WTC11 (cell line): ENCODE measurements at places on chromosomes 1 and 21. TPM values are rescaled to one million over a fixed set of nuclear protein-coding genes. Genes with fewer than 3 reads are reported as not detected.

GRCh38 chr1:212782422-212783154, 9.0 kb downstream of the NSL1 start:
- H3K27me3 ChIP-seq = no peaks in the 10 kb centered on the region
- DNase-seq = no peak
- H3K27ac ChIP-seq = no peak overlapping the region
- no peaks in the 10 kb centered on the region for H3K4me1 ChIP-seq
- H3K36me3 ChIP-seq = peaks cover 64% of the 10 kb centered on the region

- H3K36me3 ChIP-seq = peaks cover 2% of the 10 kb centered on the region; the same call in 1 of the 2 replicates
- H3K27ac ChIP-seq = no peak overlapping the region
- no peaks in the 10 kb centered on the region for H3K27me3 ChIP-seq
- no peak overlapping the region for H3K4me3 ChIP-seq
- H3K4me1 ChIP-seq = no peaks in the 10 kb centered on the region; the same call in 1 of the 2 replicates
- no peak for DNase-seq
These were observed 57.9 kb downstream of the TTC3 start for GRCh38 chr21:37130971-37131370.

DNA sequence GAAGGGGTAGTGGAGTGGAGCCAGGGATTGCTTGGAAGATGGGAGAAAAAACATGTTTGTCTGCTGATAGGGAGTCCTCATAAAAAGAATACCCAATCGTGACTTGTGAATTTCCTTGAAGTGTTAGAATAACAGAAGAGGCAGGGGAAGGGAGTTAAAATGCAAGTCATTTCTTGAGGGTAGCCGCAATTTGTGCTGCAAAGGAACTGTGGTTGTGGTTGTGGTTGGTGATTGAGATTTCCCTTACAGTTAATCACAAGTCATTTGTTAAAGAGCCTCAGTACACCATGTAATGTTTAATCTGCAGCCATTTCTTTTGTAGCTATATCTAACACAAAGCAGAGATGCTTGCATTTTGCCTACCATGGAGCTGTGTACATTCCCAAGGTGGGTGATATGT, 38.5 kb upstream of the EGLN1 start:
- no peak overlapping the region for H3K27ac ChIP-seq
- no peaks in the 10 kb centered on the region; the same call in 1 of the 2 replicates for H3K27me3 ChIP-seq
- H3K4me1 ChIP-seq = peaks cover 14% of the 10 kb centered on the region
- H3K36me3 ChIP-seq = peaks cover 27% of the 10 kb centered on the region

ADORA1 gene
- 1.8 to 2.7 TPM (median 2.6 TPM) in 3 replicates for total RNA-seq

UBE2U gene
- not detected in 3 replicates for total RNA-seq

- peaks cover 2% of the 10 kb centered on the region; the same call in 1 of the 2 replicates for H3K4me1 ChIP-seq
- no peak overlapping the region for H3K27ac ChIP-seq
- peak; percentile 6 for DNase-seq
- no peak overlapping the region for H3K4me3 ChIP-seq
- no peaks in the 10 kb centered on the region for H3K36me3 ChIP-seq
These were observed 49.8 kb downstream of the DISP3 start for GRCh38 chr1:11528611-11529261.

CDK11B gene
- 39.5 to 41.2 TPM (median 40.7 TPM) in 3 replicates for total RNA-seq

- no peaks in the 10 kb centered on the region for H3K4me1 ChIP-seq
- no peak for DNase-seq
- no peaks in the 10 kb centered on the region for H3K36me3 ChIP-seq
- H3K4me3 ChIP-seq = no peak overlapping the region
- no peak overlapping the region for H3K27ac ChIP-seq
These were observed 377.5 kb downstream of the GPATCH2 start for GRCh38 chr1:217253351-217253750.

SPATA46 gene
- total RNA-seq = not detected in 3 replicates

NTNG1 gene
- total RNA-seq = 0.98 to 2.3 TPM (median 1.2 TPM) in 3 replicates

DNA sequence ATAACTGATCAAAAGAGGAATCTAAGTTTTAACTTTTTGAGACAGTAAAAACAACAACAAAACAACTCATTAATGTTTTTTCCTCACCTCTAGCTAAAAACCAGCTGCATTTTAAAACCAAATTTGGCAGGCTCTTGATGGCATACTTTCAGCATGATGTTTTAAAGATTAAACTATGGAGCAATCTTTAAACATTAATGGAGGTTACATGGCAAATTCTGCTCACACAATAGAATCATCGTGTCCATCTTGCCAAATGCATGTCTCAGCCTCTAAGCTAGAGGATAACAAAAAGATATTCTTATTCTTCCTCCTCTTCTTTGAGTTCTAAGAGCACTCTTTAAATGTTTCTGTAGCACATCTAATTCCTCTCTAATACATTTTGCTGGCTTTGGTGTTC, 579.8 kb upstream of the PKN2 start:
- H3K27ac ChIP-seq = no peak overlapping the region
- H3K36me3 ChIP-seq = no peaks in the 10 kb centered on the region
- DNase-seq = no peak
- peaks cover 11% of the 10 kb centered on the region for H3K4me1 ChIP-seq
- H3K27me3 ChIP-seq = no peaks in the 10 kb centered on the region

GRCh38 chr1:36463803-36464604, at the start of gene MRPS15:
MRPS15 (minus strand) TSS chr1:36464384; CDS start chr1:36464275, 109 bp downstream.
- H3K4me1 ChIP-seq = peaks cover 16% of the 10 kb centered on the region
- peak; percentile 93 for DNase-seq
- peaks cover 24% of the 10 kb centered on the region for H3K36me3 ChIP-seq
- H3K4me3 ChIP-seq = peak within 1 kb of the TSS; percentile 94
- H3K27me3 ChIP-seq = peaks cover 45% of the 10 kb centered on the region

GRCh38 chr1:119472080-119472818, 34.8 kb upstream of the HSD3B1 start:
- DNase-seq = no peak
- no peak overlapping the region for H3K27ac ChIP-seq
- H3K27me3 ChIP-seq = peaks cover 5% of the 10 kb centered on the region; the same call in 1 of the 2 replicates
- peaks cover 6% of the 10 kb centered on the region for H3K4me1 ChIP-seq

RAB25 gene
- 61.9 to 82.8 TPM (median 82.5 TPM) in 3 replicates for total RNA-seq

GRCh38 chr1:40769815-40770214, 13.8 kb upstream of the KCNQ4 start:
- H3K4me3 ChIP-seq = no peak overlapping the region
- no peaks in the 10 kb centered on the region for H3K27me3 ChIP-seq
- peaks cover 42% of the 10 kb centered on the region for H3K4me1 ChIP-seq

BSND gene
- 0.30 to 0.42 TPM (median 0.37 TPM) in 3 replicates for total RNA-seq

GRCh38 chr1:102776071-102776470, 332.3 kb downstream of the COL11A1 start:
- peak; percentile 66 for DNase-seq
- no peaks in the 10 kb centered on the region for H3K27me3 ChIP-seq
- H3K4me1 ChIP-seq = peaks cover 18% of the 10 kb centered on the region

SYPL2 gene
- total RNA-seq = 3.0 to 3.7 TPM (median 3.5 TPM) in 3 replicates

GPATCH3 gene
- total RNA-seq = 16.1 to 19.2 TPM (median 16.3 TPM) in 3 replicates

DNA sequence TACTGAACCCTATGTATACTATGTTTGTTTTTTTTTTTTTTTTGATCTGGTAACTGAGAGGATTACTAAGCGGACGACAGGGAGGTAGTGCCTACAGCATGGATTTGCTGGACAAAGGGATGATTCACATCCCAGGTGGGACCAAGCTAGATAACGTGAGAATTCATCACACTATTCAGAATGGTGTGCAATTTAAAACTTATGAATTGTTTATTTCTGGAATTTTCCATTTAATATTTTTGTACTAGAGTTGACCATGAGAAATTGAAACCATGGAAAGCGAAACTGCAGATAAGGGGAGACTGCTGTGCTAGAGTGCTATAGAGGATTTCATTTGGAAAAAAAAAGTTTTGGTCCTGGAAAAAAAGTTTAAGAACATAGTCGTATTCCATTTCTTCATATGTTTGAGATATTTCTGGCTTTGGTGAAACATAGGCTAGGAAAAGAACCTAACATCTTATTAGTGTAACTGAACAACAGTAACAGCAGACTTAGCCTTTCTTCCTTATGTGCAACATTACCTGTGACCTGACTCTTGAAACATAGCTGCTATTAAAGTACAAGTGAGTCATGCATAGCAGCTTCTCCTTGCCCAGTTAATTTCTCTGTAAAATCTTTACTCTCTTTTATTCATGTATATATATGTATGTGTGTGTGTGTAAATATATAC, 202.5 kb downstream of the FGGY start:
- H3K4me1 ChIP-seq = peaks cover 19% of the 10 kb centered on the region
- H3K36me3 ChIP-seq = peaks cover 4% of the 10 kb centered on the region; the same call in 1 of the 2 replicates
- H3K4me3 ChIP-seq = no peak overlapping the region
- no peak for DNase-seq
- no peaks in the 10 kb centered on the region for H3K27me3 ChIP-seq
